ENCODE measurements at places on chromosomes 6 and 20. TPM values are rescaled to one million over a fixed set of nuclear protein-coding genes. Genes with fewer than 3 reads are reported as not detected.

Gene TSPO2
- not detected for total RNA-seq

Gene POLR1H
- total RNA-seq = 76.0 TPM

Gene ACAT2
- 109 TPM for total RNA-seq

Gene SYCP2L
- total RNA-seq = 0.11 TPM

Gene FAM83D
- total RNA-seq = 15.4 TPM

GRCh38 chr6:170542031-170542719 lies 10.9 kb downstream of the PSMB1 start:
- no peak for DNase-seq

GRCh38 chr20:32112841-32113240 lies 3.3 kb downstream of the TM9SF4 start:
- DNase-seq = no peak

GRCh38 chr6:120736740-120737139 lies 597.5 kb downstream of the TBC1D32 start:
- DNase-seq = no peak

GRCh38 chr6:168823397-168824212 lies 382.6 kb downstream of the SMOC2 start:
- no peak for DNase-seq

DNA sequence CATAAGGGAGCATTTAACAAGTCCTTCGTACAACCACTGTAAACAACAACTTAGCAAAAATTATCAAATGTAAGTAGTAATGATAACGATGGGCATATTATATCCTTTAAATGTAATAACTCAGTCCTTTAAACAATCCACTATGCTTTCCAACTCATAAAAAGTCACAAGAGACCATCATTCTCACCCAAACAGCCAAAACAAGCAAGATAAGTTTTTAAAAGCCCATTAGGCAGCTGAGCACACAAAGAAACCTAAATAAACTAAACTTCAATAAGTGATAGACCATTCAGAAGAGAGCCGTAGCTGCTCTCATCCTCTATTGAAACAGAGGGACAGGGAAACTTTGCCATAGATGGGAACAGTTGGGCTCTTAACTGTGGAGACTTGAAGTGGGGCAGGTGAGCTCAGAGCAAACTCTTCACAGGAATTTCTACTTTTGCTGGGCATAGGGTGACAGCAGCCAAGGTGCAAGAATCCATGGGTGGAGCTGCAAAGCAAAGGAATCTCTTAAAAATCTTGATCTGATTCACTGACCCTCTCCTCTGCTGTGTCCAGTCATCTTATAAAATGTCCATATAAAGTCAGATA lies 22.5 kb downstream of the RAB22A start:
- no peak for DNase-seq

DNA sequence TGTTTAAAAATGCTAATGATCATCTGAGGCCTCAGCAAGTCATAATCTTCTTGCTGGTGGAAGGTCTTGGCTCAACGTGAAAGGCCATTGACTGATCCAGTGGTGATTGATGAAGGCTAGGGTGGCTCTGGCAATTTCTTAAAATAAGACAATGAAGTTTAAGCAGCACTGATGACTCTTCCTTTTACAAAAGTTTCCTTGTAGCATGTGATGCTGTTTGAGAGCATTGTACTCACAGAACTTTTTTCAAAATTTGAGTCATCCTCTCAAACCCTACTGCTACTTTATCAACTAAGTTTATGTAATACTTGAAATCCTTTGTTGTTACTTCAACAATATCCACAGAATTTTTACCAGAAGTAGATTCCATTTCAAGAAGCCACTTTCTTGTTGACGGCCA lies 382.3 kb downstream of the ESR1 start:
- no peak for DNase-seq

GRCh38 chr6:76342611-76343160 lies 270.2 kb upstream of the IMPG1 start:
- DNase-seq = no peak

- DNase-seq = no peak
Measured at GRCh38 chr6:21586740-21587178, 6.8 kb upstream of the SOX4 start.

- no peak for DNase-seq
Measured at GRCh38 chr20:59043698-59044097, 1.1 kb upstream of the PRELID3B start.

DNA sequence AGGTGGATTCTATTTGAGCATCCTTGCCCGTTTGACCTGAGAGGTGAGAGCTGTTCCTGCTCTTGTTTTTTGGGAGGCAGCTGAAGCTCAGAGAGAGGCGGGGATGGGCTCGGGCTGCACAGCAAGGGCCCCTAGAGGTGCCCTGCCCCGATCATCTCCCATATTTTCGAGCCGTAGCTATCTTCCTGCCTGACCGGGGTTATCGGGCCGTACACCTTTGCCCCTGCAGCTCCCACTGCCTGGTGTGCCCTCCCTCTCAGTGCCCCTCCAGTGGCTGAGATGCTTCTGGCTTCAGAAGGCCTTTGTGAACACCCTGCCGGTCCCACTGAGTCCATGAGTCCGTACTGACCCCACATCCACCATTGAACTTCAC lies 6.7 kb downstream of the SRC start:
- DNase-seq = no peak

- DNase-seq = no peak
Measured at GRCh38 chr6:3847521-3847920, 1.7 kb upstream of the FAM50B start.

Measured in activated T-helper 2 cell treated with anti-CD3 and anti-CD28 coated beads, Interferon-gamma antibody, Interleukin-2, Interleukin-4, amounts not matched to agents 10 μg/mL and 5 μg/mL and 100 μg/mL, durations not matched to agents 14 hours and 24 hours and 36 hours (primary cell).